ENCODE measurements at places on chromosomes 6 and 20.

GRCh38 chr6:157761926-157762325 is 61.1 kb upstream of the SNX9 start:
- no peak for DNase-seq

DNA sequence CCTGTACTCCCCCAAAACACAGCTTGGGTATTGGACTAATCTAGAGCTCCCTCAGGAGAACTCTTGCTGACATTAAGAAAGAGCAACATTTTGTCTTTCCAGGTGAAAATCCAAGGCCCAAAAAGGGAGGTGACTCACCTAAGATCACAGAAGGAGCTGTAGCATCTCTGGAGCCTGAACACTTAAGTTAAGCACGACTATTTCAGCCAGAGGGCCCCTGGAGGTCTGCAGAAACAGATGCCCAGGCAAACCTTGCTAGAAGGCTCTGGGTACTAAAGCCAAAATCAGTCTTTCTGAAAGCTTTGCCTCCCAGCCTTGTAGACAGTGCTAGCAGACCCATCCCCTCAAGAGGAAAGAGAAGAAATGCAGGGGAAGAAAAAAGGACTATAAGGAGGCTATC is 8.8 kb downstream of the EDN1 start:
- DNase-seq, result no peak

- no peak for DNase-seq
These were observed 186.1 kb downstream of the UNC5CL start for GRCh38 chr6:40852779-40853373.

DNA sequence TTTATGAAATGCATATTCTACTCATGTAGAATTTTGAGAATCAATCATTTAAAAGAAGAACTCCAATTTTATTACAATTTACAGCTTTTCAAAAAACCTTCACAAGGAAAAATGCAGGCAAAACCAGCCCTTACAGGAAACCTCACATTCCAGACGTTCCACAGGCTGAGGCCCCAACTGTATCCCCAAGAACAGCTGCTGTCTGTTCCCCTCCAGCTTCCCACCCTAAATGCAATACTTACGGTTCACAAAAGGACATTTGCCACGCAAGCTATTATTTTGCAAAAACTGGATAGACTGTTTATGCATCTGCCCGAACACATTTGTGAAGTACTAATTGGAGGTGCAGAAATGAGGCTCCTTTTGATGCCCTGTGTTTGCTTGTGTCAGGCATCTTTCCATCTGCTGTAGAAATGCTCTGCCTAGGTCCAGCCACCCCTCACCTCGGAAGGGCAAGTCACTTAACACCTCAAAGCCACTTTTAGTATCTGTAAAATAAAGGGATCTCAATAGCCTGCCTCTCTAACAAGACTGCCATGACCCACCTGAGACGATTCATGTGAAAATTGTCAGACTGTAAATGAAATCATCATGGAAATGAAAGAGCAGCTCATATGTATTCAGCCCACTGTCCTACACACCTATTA is 26.5 kb downstream of the PDE10A start:
- DNase-seq, result no peak

GRCh38 chr6:9704989-9705388 is 709.9 kb downstream of the TFAP2A start:
- no peak for DNase-seq

GRCh38 chr6:25359191-25359861 is 80.2 kb downstream of the CARMIL1 start:
- no peak for DNase-seq

DNA sequence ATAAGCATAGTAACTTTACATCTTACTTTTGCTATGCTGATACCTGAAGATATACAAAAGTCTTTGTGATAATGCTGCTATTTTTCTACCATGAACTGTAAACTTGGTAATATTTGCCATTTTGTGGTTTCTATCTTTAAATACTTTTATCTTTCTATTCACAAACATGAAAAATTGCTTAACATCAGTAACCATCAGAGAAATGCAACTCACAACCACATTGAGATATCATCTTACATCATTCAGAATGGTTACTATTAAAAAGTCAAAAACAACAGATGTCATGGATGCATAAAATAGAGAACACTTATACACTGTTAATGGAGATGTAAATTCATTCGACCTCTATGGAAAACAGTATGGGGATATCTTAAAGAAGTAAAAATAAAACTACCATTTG is 112.0 kb downstream of the TRDN start:
- DNase-seq, result no peak

Data from SHP77 (cell line).